ENCODE measurements at places on chromosomes 6 and 20.

DNA sequence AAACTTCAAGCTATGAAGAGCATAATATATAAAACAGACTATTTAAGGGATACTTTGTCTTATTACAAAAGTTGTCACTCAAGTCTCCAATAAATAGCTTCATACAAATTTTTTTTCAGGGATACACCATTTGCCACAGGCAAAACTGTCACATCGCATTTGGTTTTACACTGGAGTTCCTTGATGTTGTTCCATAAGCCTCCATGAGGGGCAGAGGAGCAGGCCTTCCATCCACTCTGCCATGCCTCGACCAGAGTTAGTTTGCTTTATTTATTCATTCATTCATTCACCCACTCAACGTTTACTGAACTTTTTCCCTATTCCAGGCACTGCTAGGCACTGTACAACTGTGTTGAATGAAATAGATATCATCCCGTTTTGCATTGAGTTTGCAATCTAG is 246.6 kb downstream of the PHF3 start:
- DNase-seq = no peak

- no peak for DNase-seq
Measured at GRCh38 chr6:111922454-111923297, 49.4 kb upstream of the FYN start.

DNA sequence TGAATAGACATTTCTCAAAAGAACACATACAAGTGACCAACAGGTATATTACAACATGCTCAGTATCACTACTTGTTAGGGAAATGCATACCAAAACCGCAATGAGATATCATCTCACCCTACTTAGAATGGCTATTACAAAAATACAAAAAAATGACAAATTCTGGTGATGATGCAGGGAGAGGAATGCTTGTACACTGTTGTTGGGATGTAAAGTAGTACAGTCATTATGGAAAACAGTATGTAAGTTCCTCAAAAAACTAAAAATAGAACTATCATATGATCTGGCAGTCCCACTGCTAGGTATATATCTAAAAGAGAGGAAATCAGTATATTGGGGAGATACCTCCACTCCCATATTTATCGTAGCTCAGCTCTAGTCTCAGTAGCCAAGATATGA is 10.9 kb upstream of the SLC17A5 start:
- DNase-seq = no peak

DNA sequence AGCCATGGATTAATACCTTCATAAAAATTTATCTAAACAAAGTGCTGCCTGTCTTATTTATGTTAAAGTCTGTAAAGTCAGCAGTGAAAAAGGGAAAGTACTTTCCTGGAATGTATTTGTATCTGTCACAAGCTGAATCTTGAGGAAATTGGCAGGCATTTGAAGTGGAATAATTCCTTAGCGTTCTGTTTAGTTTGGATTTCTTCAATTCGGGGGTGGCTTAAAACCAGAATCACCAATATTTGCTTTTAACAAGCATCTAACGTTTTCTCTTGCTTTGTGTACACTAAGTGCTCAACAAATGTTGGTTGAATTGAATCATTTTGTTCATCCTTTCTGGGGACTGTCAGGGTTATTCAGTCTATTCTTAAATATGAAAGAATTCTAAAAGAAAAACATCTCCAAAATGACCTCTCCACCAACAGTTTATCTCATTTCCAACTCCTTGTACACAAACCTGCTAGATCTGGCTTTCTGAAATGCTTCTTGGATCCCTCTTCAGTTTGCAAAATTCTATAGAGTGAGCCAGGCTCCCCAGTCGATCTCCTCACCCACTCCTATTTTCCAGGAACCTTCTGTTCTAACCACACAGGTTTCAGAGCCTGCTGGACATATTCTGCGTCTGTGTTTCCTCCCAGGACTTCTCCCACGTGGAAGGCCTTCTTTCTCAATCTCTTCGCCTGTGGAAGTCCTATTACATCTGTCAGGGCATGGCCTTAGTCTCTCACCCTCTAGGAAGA is 2.0 kb upstream of the NPEPL1 start:
- DNase-seq = no peak

DNA sequence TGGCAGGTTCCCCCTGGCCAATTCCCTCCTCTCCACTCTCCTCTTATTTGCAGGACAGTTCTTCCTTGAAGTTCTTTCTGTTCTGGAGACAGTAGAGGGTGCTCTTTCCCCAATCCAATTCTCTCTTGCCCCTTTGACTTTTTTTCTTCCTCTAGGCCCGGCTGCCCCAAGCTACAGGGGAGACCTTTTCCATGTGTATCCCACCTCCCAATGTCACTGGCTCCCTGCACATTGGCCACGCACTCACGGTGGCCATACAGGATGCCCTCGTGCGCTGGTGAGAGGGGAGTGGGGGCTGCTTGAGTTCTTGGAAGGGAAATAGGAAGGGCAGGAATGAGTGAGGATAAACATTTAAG is 1.5 kb downstream of the VARS2 start:
- DNase-seq = no peak

GRCh38 chr20:60427516-60427915 is 469.3 kb downstream of the CDH26 start:
- DNase-seq = no peak

GRCh38 chr6:121848523-121849255 is 413.2 kb downstream of the GJA1 start:
- DNase-seq = no peak

- no peak for DNase-seq
Measured at GRCh38 chr6:158413028-158413427, 100.8 kb downstream of the TULP4 start.

GRCh38 chr20:49843139-49843538 is 30.5 kb downstream of the SLC9A8 start:
- DNase-seq = no peak

DNA sequence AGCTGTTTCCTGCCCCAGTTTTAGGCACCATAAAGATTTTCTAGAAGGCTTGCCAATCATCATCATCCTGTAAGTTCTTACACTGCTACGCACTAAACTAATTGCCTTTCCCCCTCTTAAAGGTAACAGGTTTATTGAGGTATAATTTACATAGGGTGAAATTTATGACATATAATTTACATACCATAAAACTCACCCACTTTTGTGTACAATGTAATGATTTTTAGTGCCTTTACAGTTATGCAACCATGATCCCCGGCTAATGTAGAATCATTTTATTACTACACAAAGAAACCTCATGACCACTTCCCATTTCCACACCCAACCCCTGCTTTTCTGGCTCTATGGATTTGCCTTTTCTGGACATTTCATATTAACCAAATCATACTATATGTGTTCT is 21.1 kb downstream of the GCNT2 start:
- no peak for DNase-seq

All from stimulated activated CD4-positive, alpha-beta T cell treated with anti-CD3 and anti-CD28 coated beads, Interleukin-4, amount 100 ng/mL, for 48 hours (primary cell).